ENCODE measurements at places on chromosomes 4 and X.

GRCh38 chrX:69234624-69235023, 69.4 kb upstream of the PJA1 start:
- DNase-seq, result no peak

GRCh38 chr4:74920704-74921103, 12.2 kb upstream of the PARM1 start:
- no peak for DNase-seq

DNA sequence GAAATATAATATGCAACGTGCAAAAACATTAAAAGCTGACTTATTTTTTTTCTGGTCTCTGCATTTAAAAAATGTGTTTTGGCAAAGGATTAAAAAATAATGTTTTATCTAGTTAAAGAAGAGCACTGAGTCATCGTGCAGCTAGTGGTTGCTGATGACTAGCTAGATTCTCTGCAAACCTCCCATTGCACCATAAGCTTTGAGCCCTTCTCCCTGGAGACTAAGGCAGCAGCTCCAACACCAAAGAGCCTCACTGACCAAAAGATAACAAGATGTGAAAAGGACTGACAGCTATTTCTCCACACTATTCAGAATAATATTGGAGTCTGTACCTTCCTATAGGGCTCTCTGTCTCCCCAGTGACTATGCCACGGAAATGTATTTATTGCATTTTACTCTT, 424.3 kb downstream of the SLITRK2 start:
- DNase-seq, result no peak

GRCh38 chrX:55522596-55523276, 33.1 kb upstream of the USP51 start:
- no peak for DNase-seq

- no peak for DNase-seq
These were observed 22.6 kb downstream of the LAMP2 start for GRCh38 chrX:120446498-120446897.

DNA sequence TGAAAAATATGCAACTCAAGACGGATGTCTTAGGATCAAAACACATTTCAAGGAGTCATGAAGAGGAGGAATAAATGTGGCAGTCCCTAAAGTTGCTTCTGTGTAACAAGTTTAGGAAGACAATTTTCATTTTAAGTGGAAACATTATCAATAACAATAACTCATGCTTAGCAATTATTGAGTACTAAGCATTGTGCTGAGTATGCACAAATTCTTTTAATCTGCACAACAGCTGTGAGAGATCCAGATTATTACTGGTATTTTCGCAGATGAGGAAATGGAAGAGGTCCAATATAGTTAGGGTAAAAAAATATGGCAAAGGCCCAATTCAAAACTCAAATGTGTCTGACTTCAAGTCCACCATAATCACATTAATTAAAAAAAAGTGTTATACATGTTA, 2.9 kb upstream of the TEX13B start:
- DNase-seq, result no peak

DNA sequence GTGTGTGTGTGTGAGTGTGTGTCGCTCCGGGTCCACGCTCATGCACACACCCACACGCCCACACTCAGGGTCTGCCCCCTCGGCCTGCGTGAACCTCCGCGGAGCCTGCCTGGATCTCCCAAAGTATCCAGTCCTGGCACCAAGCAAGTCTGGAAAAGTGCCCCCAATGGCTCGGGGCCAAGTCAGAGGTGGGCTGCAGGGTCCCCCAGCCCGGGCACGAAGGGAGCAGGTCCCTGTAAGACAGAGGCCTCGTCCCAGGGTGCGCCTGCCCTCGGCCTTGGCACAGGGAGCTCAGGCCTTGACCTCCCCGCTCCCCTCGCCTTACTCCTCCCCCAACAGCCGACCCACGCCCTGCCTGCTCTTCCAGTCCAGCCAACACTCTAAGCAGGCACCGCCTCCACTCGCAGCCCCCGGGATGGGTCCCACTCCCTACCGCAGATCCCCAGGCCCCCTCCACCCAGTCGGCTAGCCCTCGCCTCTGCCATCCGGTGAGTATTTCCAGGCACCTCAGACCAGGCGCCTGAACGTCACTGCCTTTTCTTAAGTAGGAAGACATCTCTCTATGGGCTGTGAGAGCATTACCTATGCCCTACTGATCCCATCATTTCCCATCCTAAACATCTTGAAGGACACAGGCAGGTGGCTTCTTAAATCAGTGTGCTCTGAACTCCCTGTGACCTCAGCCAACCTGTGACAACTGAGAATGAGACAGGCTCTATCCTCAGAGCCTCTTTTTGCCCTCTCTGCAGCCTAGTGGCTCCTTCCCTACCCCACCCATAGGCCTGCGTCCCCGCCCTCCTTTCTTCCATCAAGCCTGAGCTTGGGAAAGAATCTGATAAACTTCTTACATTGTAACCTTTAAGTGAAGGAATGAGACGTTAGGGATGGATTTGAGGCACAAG, 704 bp downstream of the FAM114A1 start:
- no peak for DNase-seq

GRCh38 chr4:4422856-4423499, 36.1 kb downstream of the NSG1 start:
- DNase-seq, result no peak

DNA sequence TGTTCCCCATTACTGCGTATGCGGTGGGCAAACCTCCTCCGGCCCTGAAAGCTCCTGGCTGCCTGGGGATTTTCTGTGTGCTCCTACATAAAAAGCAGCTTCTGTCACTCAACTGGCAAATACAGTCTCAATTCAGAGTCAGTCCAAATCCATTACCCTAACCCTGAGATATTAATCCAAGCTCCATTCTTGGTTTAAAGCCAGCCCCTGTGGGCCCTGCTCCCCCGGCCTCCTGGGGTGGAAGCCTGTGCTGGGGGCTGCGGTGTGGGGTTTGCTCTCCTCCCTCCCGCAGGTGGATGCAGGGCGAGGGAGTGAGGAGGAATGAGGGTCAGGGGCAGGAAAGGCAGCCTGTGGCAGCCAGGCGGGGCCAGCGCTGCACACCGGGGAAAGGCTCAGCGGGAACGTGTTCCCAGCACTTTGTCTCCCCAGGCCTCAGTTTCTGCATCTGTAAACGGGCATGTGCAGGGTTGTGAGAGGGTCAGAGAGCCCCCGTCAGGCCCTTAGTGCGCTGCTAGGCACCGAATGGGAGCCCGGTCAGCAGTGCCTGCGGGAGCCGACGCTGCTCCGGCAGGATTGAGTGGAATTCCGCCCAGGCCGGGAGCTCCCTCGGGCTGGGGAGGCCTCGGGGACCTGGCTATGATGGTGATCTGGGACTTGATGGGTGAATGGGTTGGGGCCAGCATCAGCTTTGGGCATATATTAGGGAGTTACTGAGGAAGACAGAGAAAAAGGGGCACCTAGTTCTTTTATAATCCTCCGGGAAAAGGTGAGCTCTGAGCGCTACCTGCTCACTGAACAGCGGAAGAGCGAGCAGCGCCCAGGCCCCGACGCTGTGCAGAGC, 6.3 kb upstream of the RGS12 start:
- DNase-seq, result no peak

- no peak for DNase-seq
These were observed 128.6 kb downstream of the SLC39A8 start for GRCh38 chr4:102216666-102217065.
